ENCODE measurements at places on chromosomes 11 and 22.

DNA sequence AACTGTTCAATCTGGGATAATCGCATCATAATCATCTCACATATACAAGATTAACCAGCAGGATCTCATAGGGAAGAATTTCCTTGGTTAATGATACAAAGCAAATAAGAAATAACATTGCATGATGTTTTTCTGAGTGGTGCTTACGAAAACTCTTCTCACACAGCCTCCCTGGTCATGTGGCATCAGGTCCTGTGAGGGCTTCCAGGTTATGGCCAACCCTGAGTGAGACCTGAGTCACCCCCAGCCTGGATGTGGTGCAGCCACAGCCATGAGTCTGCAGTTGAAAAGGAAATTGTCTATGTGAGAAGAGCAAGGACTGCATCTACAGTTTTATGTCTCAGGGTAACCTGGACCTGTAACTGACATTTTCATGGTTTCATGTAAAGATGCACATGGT, 90.5 kb upstream of the XKR3 start:
- no peaks in the 10 kb centered on the region for H3K27me3 ChIP-seq
- H3K4me3 ChIP-seq = no peak overlapping the region
- no peak overlapping the region for H3K27ac ChIP-seq
- no peaks in the 10 kb centered on the region for H3K4me1 ChIP-seq

- H3K27me3 ChIP-seq = no peaks in the 10 kb centered on the region
- no peak overlapping the region for H3K4me3 ChIP-seq
- H3K4me1 ChIP-seq = no peaks in the 10 kb centered on the region
- no peak overlapping the region for H3K27ac ChIP-seq
Observed at GRCh38 chr11:92411431-92411830, 186.8 kb downstream of the FAT3 start.

DNA sequence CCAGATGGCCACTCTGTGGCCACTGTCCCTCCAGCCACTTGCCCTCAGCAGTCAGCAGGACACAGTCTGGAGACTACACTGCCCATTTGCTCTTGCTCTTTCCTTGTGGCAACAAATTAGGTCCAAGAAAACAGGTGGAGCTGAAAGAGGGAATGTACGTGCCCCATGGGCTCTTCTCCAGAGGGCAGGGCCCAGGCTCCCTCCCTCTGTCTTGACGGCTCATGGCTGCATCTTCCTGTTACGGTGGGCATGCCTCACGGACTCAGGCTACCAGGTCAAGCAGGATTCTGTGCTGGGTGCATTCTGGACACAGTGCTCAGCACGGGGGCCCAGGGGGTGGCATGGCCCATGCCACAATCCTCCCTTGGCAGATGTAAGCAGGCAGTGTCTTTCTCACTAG, 71.3 kb downstream of the MED15 start:
- peaks cover 27% of the 10 kb centered on the region for H3K36me3 ChIP-seq
- no peaks in the 10 kb centered on the region for H3K4me1 ChIP-seq
- H3K4me3 ChIP-seq = no peak overlapping the region
- H3K27ac ChIP-seq = no peak overlapping the region
- no peaks in the 10 kb centered on the region for H3K27me3 ChIP-seq

GRCh38 chr11:131074573-131074972, 158.3 kb upstream of the SNX19 start:
- H3K27me3 ChIP-seq = no peaks in the 10 kb centered on the region
- no peaks in the 10 kb centered on the region for H3K4me1 ChIP-seq
- no peak for DNase-seq
- no peak overlapping the region for H3K4me3 ChIP-seq
- H3K36me3 ChIP-seq = no peaks in the 10 kb centered on the region

- H3K4me1 ChIP-seq = peaks cover 5% of the 10 kb centered on the region
- no peak overlapping the region for H3K27ac ChIP-seq
- DNase-seq = peak; percentile 97
- no peaks in the 10 kb centered on the region for H3K36me3 ChIP-seq
- H3K27me3 ChIP-seq = no peaks in the 10 kb centered on the region
- no peak overlapping the region for H3K4me3 ChIP-seq
Observed at GRCh38 chr11:57499413-57499982, 16.0 kb downstream of the SLC43A1 start.

DNA sequence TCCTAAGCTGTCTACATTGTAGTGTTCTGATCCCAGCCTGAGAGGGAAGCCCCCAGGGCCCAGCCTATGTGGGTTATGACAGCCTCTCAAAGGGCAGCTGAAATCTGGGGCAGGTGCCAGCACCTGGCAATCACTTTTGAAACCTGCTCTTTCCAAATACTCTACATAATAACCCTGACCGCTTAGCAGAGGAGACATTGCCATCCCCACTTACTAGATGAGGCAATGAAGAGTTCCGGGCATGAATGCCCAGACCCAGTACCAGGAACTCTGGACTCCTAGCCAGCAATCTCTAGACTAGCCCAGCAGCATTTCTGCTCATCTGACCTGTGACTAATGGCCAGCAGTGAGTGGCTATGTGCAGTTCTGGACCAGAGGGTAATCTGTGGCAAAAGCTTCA, 412.4 kb upstream of the CADM1 start:
- H3K27me3 ChIP-seq = no peaks in the 10 kb centered on the region
- H3K4me1 ChIP-seq = no peaks in the 10 kb centered on the region
- H3K36me3 ChIP-seq = no peaks in the 10 kb centered on the region
- no peak overlapping the region for H3K27ac ChIP-seq
- no peak for DNase-seq

GRCh38 chr22:35198738-35199137, 58.6 kb upstream of the HMGXB4 start:
- H3K36me3 ChIP-seq = no peaks in the 10 kb centered on the region
- H3K4me1 ChIP-seq = no peaks in the 10 kb centered on the region
- H3K4me3 ChIP-seq = no peak overlapping the region
- no peaks in the 10 kb centered on the region for H3K27me3 ChIP-seq
- H3K27ac ChIP-seq = no peak overlapping the region

GRCh38 chr11:28992996-28993395, 884.8 kb downstream of the METTL15 start:
- no peaks in the 10 kb centered on the region for H3K36me3 ChIP-seq
- no peak overlapping the region for H3K27ac ChIP-seq
- H3K4me3 ChIP-seq = no peak overlapping the region
- DNase-seq = no peak
- no peaks in the 10 kb centered on the region for H3K27me3 ChIP-seq

GRCh38 chr11:15700456-15700855, 585.7 kb downstream of the INSC start:
- no peaks in the 10 kb centered on the region for H3K36me3 ChIP-seq
- no peak overlapping the region for H3K4me3 ChIP-seq
- DNase-seq = no peak
- no peak overlapping the region for H3K27ac ChIP-seq
- H3K27me3 ChIP-seq = no peaks in the 10 kb centered on the region

DNA sequence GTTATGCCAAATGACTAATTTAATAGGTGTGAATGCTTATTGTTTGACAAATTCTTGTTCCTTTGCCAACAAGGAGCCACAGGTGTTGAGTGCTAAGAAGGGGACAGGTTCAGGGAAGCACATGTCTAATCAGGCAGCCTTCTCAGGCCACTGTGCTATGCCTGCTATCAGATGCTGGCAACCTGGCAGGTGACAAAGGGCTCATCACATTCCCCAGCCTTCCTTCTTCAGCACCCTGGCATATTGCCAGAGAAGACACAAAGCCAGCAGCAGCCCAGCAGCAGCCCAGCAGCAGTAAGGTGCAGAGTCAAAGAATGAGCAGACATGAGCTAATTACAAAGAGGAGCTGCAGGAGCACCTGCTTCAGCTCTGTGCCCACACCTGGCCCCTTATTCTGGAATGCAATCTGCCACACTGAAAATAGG, 68.2 kb downstream of the GUCY1A2 start:
- no peak for DNase-seq
- no peaks in the 10 kb centered on the region for H3K27me3 ChIP-seq
- H3K4me3 ChIP-seq = no peak overlapping the region
- no peaks in the 10 kb centered on the region for H3K36me3 ChIP-seq
- no peak overlapping the region for H3K27ac ChIP-seq

GRCh38 chr11:118117790-118118601, 31.2 kb upstream of the SMIM35 start:
- peaks cover 4% of the 10 kb centered on the region for H3K36me3 ChIP-seq
- no peak overlapping the region for H3K27ac ChIP-seq
- H3K4me3 ChIP-seq = no peak overlapping the region
- H3K27me3 ChIP-seq = no peaks in the 10 kb centered on the region
- no peaks in the 10 kb centered on the region for H3K4me1 ChIP-seq

DNA sequence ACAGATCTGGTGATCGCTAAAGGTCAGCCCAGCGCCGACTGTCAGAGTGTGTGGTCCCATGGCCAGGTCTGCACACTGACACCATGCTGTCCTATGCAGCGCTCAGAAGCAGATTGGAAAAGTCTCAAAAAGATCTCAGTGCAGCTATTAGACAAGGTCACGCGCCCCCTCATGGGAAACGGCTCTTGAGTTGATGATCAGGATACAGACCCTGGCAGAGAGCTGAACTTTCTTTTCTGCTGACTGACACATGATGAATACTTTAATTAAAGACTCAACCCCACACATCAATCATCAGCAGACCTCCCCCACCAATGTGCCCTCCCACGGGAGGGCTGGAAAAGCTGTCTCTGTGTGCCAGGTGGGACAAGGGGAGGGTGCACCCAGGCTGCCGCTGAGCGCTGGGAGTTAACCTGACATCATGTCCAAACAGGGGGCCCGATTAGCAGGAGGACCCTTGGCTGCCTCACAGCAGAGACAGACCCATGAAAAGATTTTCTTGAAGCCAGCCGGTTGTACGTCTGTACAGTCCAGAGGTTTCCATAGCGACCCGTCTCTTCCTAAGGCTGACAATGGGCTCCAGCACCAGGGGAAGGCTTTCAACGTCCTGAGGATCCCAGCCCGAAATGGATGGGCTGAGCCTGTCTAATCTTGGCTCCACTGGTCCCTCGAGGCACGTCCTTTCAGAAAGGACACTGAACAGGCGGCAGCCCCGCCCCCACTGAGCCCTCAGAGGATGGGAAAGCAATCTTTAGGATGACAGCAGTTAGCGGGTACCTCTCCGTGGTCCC, 26.9 kb downstream of the RASD2 start:
- H3K4me1 ChIP-seq = no peaks in the 10 kb centered on the region
- H3K36me3 ChIP-seq = no peaks in the 10 kb centered on the region
- no peak overlapping the region for H3K4me3 ChIP-seq
- no peak for DNase-seq
- H3K27me3 ChIP-seq = no peaks in the 10 kb centered on the region

Measured in colonic mucosa (tissue), 4 donors.